ENCODE measurements at places on chromosomes 12 and 14.

GRCh38 chr14:48628870-48629269, 953.5 kb upstream of the MDGA2 start:
- DNase-seq = no peak

DNA sequence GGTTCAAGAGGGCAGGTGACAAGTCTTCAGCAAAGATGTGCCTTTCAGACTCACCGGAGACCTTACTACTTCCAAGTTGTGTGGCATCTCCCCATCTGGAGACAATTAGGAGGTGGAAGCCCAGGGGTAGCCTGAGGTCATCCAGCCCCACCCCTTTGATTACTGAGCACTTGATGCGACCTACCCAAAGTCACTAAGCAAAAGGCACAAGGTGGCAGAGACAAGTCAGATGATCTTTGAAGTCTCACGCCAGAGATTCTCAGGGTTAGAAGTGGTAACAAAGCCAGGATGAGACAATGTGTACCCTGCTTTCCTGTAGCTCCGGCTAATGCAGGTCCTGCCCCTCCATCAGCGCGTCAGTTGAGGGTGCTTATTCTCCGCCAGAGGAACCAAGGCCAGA, 1.4 kb upstream of the FOXN3 start:
- DNase-seq = no peak

DNA sequence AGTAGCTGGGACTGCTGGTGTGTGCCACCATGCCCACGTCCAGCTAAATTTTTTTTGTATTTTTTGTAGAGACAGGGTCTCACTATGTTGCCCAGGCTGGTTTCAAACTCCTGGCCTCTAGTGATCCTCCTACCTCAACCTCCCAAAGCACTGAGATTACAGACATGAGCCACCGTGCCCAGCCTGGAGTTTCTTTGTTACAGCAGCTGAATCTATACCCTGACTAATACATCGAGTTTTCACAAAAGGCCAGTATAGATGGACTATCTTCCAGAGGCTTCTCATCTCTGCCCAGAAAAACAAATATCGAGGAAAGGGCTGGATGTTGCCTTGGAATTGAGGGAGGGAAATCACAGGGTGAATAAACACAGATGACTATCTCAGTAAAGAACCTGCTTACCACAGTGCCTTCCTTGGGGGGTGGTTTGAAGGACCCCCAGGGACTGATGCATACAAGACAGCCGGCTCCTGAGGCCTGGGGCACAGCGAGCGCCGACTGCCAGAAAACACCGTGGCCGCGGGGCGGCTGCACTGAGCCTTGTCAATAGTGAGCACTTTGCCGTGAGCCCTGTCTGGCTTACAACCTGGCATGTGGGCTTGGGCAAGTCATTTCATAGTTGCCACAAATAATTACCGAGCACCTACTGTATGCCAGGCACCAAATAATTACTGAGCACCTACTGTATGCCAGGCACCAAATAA, 111.9 kb downstream of the SCARB1 start:
- no peak for DNase-seq

DNA sequence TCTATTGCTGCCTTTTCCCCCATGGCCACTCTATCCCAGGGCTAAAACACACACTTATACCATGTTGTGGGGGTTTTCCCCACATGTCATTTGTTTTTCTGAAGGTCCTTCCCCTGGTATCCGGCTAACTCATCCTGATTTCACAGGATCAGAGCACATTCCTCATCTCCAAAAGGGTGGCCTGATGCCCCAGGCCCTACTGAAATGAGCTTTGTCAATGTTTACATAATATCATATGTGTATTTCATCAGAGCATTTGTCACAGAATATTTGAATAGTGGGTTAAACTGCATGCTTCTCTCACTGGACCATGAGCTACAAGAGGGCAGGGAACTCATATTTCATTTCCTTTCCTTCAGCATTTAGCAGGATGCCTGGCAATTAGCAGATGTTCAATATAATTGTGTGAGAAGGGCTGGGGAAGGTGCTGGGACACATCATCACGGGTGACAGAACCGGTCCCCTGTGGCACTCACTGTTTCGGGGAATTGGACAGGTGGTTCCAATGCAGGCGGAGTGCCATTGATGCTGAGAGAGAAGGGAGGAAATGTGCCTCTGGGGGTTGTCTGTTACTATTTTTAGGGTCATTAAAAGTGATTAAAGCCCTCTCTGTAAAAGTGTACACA, 26.8 kb downstream of the EMP1 start:
- no peak for DNase-seq

DNA sequence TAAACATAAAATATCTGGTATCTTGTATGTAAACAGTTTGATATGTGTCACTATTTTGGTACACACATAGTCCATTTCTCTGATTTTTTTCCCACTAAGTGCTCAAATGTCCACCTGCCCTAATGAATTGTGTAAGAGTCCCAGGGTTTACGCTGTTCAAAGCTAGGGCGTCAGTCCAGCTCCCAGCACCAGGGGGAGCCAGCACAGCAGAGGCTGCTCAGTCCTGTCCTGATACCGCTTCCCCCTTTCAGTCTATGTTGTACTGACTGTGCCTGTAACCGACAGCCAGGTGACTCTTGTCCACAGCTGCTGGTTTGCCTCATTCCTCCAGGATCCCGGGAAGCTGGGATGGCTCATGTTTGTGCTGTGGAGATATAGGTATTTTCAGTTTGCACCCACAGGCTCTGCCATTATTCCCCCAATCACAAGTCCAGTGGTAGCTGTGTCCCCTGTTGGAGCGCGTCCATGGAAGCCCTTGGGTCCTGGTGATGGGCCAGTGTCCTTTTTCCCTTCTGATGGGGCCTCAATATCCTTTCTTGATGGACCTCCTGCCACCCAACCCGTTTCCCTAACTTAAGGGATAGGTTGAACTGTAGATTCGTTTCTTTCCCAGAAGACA, 242.0 kb downstream of the NEDD1 start:
- DNase-seq = peak; percentile 70

GRCh38 chr14:33280646-33281045, 342.0 kb downstream of the NPAS3 start:
- DNase-seq = no peak

DNA sequence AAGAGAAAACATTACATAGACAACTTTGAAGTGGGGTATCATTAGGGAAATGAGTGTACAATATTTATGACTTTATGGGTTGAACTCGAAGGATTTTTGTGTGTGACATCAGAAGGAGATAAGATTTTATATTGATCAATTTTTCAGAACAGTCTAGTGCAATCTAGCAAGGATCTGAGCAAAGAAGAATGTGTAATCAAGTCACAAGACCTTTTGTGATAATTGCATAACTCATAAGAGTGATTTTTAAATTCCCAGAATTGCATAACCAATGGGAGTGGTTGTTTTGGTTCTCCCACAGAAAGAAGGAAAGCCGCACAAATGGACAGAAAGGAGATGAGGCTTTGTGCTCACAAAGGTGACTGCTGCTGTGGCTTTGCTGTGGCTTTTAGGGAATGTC, 441.8 kb upstream of the FLRT2 start:
- DNase-seq = no peak

DNA sequence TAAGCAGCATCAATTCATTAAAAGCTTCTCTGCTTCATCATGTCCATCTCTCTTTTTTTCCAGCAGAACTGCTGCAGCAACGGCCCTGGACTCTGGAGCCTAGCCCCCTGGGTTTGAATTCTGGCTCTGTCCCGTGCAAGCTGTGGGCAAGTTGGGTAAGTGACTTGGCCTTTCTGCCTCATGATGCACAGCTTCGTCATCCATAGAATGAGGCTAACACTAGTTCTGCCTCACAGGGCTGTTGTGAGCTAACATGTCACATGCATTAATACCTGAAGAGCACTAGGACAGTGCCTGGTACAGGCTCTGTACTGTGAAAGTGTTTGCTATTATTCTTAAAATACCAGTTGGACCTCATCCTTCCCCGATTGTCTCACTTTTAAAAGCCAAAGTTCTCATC, 4.2 kb downstream of the KRT82 start:
- no peak for DNase-seq

GRCh38 chr14:101581806-101582205, 20.5 kb downstream of the DIO3 start:
- DNase-seq = no peak

- no peak for DNase-seq
Observed at GRCh38 chr12:47771304-47771703, 1.7 kb upstream of the SLC48A1 start.

DNA sequence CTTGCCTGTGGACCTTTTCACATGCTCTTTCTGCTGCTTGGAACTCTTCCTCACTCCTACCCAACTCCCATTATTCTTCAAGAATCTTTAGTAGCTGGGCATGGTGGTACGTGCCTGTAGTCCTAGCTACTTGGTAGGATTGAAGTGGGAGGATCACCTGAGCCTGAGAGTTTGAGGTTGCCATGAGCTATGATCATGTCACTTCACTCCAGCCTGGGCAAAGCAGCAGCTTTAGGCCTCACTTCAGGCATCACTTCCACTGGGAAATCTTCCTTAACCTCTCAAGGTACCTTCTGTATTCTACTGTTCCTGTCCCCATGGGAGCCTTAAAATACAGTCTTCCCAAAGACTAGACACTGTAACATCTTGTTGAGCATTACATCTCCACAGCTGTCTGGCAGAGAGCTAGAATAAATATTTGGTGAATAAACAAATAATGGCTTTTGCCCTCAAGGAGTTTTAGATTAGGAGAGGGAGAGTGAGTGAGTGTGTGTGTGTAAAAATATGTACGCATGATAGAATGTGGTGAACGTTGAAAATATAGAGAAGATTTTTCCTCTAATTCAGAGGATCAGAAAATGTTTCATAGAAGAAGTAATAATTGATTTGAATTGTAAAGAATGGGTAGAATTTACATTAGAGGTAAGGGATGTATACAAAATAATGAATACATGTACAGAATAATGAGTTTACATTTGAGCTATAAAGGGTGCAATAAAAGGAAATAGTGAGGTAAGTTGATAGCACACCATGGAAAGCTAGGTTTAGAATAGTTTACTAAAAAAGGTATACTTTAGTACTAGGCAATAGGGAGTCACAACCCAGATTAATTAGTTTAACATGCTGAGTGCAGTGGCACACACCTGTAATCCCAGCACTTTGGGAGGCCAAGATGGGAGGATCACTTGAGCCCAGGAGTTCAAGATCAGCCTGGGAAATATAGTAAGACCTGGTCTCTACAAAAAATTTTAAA, 29.2 kb upstream of the BMAL2 start:
- no peak for DNase-seq

DNA sequence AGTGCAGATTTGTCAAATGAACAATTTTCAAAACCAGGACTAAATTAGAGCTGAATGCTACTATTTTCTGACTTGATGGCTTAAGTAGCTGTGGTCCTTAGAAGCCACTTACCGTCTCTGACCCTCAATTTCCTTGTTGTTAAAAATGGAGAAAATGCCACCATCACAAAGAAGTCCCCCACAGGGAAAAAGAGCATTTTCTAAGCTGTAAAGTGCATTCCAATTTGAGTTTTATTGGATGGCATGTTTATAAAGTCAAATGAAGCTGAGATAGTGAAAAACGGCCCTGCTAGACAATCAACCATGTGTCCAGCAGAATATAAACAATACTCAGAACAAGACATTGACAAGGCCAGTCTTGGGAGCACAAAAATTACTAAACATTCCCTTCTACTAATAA, 53.6 kb downstream of the GOLGA5 start:
- no peak for DNase-seq

- no peak for DNase-seq
Observed at GRCh38 chr12:27504507-27504906, 19.5 kb upstream of the PPFIBP1 start.

DNA sequence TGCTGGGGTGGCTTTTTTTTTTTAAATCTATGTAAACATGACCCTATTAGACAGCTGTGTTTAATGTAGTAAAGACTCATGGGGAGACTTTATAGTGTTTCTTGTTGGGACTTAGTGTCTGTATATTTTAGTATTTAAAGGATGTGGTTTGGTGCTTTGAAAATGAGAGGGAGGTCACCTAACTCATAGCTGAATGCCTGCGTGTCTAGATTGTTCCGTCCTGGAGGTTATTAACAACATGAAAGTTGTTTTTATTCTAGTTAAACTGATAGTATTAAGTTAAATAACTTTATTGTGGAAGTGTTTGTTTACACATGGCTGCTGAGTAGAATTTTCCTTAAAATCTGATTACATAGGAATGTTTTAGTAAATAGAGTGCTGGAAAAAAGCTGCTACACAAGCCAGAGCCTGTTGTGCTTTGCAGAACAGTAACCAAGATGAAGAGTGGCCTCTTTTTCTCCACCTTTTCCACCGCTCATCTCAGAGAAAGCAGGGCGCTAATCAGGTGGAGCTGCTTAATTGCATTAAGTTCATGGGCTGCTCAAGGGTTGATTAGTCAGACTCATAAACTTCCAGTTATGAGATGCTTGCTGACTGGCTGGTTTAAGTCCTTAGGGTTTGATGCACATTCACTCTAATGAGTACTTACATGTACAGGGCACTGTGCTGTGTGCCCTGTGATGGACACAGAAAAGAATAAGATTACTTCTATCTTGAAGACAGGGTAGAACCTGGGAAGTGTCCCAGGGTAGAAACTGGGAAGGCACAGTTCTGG, 62.7 kb downstream of the FBXO34 start:
- DNase-seq = no peak
